ENCODE measurements at places on chromosomes 7 and 10. TPM values are rescaled to one million over a fixed set of nuclear protein-coding genes. Genes with fewer than 3 reads are reported as not detected.

RSPH10B2 gene
- total RNA-seq = 0.30 TPM

IDI1 gene
- total RNA-seq = 22.8 TPM

MACROH2A2 gene
- 4.2 TPM for total RNA-seq

RBP3 gene
- total RNA-seq = under 0.01 TPM

TFR2 gene
- under 0.01 TPM for total RNA-seq

GNAT3 gene
- not detected for total RNA-seq

CCDC7 gene
- 8.7 TPM for total RNA-seq

FUOM gene
- total RNA-seq = 24.3 TPM

OR2A5 gene
- total RNA-seq = not detected

ODAD2 gene
- total RNA-seq = 0.12 TPM

MBLAC1 gene
- 1.4 TPM for total RNA-seq

BEND7 gene
- total RNA-seq = 3.2 TPM

LBX1 gene
- total RNA-seq = not detected

STEAP4 gene
- total RNA-seq = 0.08 TPM

C10orf62 gene
- total RNA-seq = 0.08 TPM

RAMP3 gene
- total RNA-seq = not detected

ANXA8 gene
- 0.68 TPM for total RNA-seq

SPDYE18 gene
- total RNA-seq = 0.08 TPM

NRBF2 gene
- total RNA-seq = 15.6 TPM

LEP gene
- 0.94 TPM for total RNA-seq

SPRN gene
- 0.12 TPM for total RNA-seq

KCNMA1 gene
- total RNA-seq = 9.8 TPM

BLOC1S2 gene
- 19.7 TPM for total RNA-seq

OPN1SW gene
- not detected for total RNA-seq

PRKCQ gene
- under 0.01 TPM for total RNA-seq

PRPS1L1 gene
- total RNA-seq = not detected

GNGT1 gene
- not detected for total RNA-seq

LIPN gene
- not detected for total RNA-seq

GHRHR gene
- total RNA-seq = not detected

MNX1 gene
- not detected for total RNA-seq

SPDYE6 gene
- not detected for total RNA-seq

OR2A1 gene
- total RNA-seq = 0.08 TPM

OR9A2 gene
- 0.12 TPM for total RNA-seq

CFAP46 gene
- 0.38 TPM for total RNA-seq

EN2 gene
- under 0.01 TPM for total RNA-seq

FGFR2 gene
- total RNA-seq = not detected

ACTR3C gene
- 0.15 TPM for total RNA-seq

GJD4 gene
- total RNA-seq = not detected

MKI67 gene
- 1.6 TPM for total RNA-seq

METTL27 gene
- 1.1 TPM for total RNA-seq

KLLN gene
- 0.12 TPM for total RNA-seq

AEBP1 gene
- total RNA-seq = 122 TPM

IFIT1B gene
- total RNA-seq = not detected

NCF1 gene
- total RNA-seq = not detected

ANKRD2 gene
- total RNA-seq = 0.15 TPM

CCDC172 gene
- not detected for total RNA-seq

GOT1 gene
- total RNA-seq = 29.0 TPM

ZNF282 gene
- 17.3 TPM for total RNA-seq

MMD2 gene
- total RNA-seq = not detected

TRPV6 gene
- not detected for total RNA-seq

IDI2 gene
- not detected for total RNA-seq

CCL24 gene
- total RNA-seq = not detected

MPP7 gene
- 0.23 TPM for total RNA-seq

MEIG1 gene
- total RNA-seq = not detected

SLC13A4 gene
- 0.08 TPM for total RNA-seq

ZP3 gene
- total RNA-seq = 2.2 TPM

GBX1 gene
- not detected for total RNA-seq

All from smooth muscle cell of the coronary artery (primary cell).